Stimulated activated CD4-positive, alpha-beta T cell treated with anti-CD3 and anti-CD28 coated beads, Interleukin-4, amount 100 ng/mL, for 4 hours (primary cell): ENCODE measurements at places on chromosomes 16 and 17.

- no peak for DNase-seq
Observed at GRCh38 chr16:10519929-10520868, 60.2 kb downstream of the EMP2 start.

DNA sequence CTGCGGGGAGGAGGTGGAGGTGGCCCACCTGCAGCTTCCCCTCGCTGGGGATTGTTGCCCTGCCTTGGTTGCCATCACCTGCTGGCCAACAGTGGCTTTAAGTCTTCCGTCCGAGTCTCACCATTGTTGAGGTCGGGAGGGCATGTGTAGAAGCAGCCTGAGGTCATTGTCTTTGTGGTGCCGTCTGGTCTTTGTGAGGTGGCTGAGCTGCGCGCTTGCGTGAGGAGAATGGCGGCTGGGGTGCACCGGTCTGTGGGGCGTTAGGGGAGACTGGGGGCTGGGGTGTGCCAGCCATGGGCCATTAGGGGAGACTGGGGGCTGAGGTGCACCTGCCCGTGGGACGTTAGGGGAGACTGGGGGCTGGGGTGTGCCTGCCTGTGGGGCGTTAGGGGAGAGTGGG, 36.2 kb downstream of the ZNF750 start:
- DNase-seq: no peak

- DNase-seq: no peak
Observed at GRCh38 chr16:49834531-49835151, 21.3 kb downstream of the ZNF423 start.

- DNase-seq: no peak
Observed at GRCh38 chr16:24771779-24772157, 42.3 kb downstream of the TNRC6A start.

DNA sequence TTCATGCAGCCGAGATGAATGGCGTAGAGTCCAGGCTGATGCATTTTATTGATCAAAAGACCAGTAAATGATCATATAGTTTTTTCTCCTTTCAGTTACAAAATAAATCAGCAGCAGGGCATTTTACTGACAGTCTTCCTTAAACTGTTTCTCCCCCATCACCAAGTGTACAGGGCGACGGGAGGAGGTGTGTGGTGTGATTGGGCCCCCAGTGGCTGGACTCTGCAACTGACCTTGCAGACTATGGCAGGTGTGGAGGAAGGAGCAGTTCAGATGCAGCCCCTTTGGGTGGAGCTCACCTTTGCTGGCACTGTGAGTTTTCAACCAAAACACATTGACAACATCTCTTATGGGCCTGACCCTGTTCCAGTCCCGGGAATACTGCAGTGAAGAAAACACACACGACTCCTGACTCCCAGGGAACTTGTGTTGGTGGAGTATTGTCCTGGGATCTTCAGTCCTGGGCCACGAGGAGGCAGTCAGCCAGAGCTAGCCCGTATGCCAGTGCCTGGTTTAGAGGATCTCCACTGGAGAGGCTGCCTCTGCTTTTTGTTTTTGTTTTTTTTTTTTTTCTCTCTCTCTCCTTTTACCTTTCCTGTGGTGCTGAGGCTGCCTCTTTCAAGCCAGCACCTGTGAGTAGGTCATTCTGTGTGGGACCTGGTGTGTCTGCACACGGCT, 29.8 kb downstream of the KIAA0513 start:
- no peak for DNase-seq

DNA sequence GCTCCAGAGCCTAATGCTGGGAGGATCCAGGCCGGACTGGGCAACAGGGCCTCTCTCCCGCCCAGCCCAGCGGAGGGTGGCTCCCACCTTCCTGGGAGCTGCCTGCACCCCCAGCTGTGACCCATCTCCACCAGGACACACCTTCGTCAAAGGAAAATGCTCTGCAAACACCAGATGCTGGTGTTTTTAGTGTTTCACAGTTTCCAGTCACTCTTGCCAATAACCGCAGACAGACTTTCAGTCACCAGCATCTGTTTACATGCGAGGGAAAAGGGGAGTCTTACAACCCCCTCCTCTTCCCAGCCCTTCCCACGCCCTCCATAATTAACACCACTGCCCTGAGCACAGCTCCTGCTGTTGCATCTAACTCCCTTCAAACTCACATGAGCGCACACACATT, 25.3 kb downstream of the KLHDC4 start:
- no peak for DNase-seq

DNA sequence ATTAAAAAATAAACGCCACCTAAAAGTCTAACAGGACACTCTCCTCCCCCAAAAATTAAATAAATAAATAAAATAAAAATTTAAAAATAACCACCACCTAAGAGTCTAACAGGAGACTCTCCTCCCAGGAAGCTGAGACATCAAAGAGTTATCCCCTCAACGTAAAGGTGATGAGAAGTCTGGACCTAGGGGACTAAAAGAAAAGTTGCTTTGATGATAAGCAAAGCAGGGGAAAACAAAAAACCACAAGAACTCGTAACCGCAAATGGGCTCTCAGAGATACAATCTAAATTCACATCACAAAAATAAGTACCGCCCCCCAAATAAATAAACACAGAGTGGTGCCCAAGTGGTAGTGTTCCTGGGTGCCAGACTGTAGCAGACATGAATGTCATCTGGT, 412.2 kb downstream of the ZFHX3 start:
- DNase-seq: no peak

DNA sequence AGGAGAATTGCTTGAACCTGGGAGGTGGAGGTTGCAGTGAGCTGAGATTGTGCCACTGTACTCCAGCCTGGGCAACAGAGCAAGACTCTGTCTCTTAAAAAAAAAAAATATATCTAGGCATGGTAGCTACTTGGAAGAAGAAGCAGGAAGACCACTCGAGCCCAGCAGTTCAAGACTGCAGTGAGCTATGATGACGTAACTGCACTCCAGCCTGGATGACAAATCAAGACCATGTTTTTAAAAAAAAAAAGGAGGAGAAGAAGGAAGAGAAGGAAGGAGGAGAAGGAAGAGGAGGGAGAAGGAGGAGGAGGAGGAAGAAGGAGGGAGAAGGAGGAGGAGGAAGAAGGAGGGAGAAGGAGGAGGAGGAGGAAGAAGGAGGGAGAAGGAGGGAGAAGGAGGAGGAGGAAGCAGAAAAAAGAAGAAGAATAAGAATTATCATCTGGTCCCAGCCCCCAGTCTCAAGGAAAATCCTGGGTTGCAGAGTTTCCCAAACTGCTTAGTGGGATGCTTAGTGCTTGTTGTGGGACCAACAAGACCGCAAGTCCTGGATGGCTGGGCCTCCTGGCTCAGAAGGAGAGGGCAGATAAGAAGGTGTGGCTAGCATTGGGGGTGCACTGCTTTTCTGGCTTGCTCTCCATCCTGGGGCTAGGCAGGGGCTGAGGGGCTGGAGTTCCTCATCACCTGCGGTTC, 3.7 kb upstream of the DRC7 start:
- no peak for DNase-seq

DNA sequence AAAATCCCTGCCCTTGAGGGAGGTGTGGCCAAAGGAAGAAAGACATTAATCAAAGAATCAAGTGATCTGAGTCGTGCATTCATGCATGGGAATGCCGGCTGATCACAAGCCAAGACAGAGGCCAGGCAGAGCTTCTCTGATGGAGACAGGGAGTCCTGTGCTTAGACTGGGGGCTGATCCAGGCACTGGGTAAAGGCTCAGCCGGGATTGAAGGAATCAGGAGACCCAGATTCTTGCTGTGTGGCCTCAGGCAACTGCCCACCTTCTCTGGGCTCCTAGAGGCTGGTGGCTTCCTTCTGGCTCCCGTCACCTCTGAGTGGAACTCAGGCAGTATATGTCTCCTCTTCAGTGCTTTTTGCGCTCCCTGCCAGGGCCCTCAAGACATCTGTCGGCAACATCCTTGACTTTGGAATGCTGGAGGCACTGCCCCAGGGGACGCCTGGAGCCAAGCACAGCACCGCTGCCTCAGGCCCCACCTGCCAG, 17.7 kb downstream of the RAI1 start:
- no peak for DNase-seq

GRCh38 chr16:3610698-3611145, 684 bp downstream of the SLX4 start:
- no peak for DNase-seq

DNA sequence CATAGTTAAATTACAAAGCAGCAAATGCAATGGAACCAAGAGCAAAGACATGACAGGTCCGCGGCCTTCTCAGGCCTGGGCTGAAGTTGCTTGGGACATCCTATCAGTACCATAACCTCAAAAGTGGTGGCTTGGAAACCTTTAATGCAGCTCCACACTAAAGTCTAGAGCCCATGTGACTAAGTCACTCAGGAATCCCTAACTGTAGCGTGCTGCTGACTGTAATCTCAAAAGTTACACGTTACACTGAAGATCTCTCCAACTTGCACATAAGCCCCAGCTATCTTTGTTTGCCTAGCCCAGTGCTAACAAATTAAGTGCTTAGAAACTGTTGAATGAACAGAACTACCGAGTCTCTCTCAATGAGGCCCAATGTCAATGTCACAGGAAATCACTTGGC, 27.8 kb downstream of the NUP88 start:
- DNase-seq: no peak

DNA sequence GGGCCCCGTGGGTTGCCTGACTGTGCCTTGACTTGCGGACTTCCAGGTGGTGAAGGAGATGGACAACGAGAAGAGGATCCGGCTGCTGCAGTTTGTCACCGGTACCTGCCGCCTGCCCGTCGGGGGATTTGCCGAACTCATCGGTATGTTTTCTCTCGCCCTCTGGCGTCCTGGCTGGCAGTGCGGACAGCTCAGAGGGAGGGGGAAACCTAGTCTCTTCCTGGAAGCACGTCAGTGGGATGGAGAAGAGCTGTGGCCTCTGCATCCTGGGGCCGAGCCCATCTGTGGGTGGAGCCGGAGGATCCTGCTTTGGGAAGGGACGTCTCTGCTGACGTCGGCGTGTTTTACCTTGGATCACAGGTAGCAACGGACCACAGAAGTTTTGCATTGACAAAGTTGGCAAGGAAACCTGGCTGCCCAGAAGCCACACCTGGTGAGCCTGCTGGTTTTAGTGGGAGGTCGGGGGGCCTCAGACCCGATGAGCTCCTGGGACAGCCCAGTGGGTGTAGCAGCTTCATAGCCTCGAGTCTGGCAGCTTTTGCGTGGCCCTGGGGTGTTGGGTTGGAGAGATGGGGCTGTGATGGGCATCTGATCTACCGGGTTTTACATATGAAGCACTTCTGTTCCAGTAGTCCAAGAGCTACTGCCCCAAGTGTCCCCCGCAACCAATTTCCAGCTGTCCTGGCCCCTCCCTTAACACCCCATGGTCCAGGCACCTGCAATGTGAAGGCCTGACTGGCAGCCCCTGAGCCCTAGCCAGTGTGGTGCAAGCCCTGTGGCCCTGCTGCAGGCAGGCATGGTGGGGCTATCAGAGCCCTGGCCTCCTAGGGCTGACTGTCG, 11.9 kb upstream of the CLEC18A start:
- no peak for DNase-seq

GRCh38 chr17:75110234-75110937, 617 bp downstream of the ARMC7 start:
- no peak for DNase-seq

DNA sequence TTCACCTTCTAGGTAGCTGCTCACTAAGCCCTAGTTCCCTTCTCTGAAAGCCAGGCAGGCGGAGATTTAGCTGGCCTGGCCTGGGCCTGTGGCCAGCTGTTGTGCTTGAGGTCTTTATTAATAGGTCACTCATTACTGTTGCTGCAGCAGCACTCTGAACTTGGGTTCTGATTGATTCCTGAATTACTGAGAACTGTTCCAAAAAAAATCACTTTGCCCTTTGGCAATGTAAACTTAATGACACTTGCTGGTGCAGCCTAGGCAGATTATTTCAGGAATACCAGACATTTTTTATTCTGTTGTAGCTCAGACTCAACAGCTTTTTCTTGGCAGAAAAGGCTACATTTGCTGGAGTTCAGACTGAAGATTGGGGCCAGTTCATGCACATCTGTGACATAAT, 2.7 kb downstream of the TOM1L1 start:
- DNase-seq: no peak
